Activated gamma-delta T cell (primary cell): ENCODE measurements at places on chromosomes 4 and X.

- no peak for DNase-seq
Measured at GRCh38 chr4:92969650-92970379, 666.0 kb downstream of the GRID2 start.

- DNase-seq, result no peak
Measured at GRCh38 chr4:178070163-178070562, 627.9 kb upstream of the AGA start.

DNA sequence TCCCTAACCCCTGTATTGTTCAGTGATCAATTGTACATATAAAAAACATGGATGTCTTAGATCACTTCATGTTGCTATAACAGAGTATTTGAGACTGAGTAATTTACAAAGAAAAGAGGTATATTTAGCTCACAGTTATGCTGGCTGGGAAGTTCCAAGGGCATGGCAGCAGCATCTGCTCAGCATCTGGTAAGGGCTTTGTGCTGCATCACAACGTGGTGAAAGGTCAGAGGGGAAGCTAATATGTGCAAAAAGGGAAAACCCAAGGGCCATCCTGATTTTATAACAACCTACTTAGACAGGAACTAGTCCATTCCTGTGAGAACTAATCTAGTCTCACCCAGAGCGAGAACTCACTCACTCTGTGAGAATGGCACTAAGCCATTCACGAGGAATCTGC lies 128.2 kb upstream of the OTUD4 start:
- no peak for DNase-seq

GRCh38 chrX:136021160-136021559 lies 35.9 kb downstream of the SLC9A6 start:
- no peak for DNase-seq

GRCh38 chrX:70527610-70528345 lies 83.1 kb downstream of the DLG3 start:
- no peak for DNase-seq

DNA sequence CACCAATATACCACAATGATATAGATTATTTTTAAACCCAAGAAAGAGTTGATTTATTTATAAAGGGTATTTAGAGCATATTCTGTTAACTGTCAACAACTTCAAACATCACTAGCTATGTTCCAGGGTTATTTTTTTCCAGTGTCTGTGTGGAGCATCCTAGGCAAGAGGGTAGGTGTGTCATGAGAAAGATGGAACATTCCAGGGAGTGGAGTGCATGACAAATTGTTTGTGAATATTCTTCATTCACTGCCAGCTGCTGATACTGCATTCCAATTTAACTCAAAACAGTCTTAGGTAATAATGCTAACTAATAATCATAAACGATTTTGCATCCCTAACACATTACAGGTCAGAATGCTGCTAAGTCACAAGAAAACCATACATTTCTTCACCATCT lies 148.7 kb upstream of the RASGEF1B start:
- no peak for DNase-seq

- no peak for DNase-seq
Measured at GRCh38 chr4:118759481-118759880, 74.3 kb downstream of the METTL14 start.

DNA sequence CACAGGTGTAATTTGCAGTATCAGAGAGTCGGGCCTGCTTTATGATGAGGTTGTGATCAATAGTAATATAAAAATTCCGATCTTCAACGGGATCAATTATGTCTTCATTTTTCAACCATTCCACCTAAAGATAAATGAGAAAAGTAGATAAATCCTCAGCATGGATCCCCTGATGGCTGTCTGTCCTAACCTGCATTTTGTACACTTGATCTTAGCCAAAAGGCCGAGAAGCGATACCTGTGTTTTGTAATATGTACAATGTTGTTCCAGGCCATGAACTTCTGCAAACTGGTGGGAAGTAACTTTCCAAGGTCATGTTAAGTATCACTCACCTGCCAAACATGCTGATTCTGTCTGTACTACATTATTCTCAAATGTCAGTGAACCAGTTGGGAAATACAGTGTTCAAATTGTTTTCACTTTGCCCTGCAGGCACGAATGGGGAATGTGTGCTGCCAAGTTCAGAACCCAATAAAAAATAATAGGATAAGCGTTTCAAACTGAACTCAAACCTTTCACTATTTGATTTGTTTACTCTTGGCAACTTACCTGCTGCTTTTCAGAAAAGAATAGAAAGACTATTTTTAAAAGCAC lies 298.1 kb downstream of the UNC5C start:
- DNase-seq, result no peak

DNA sequence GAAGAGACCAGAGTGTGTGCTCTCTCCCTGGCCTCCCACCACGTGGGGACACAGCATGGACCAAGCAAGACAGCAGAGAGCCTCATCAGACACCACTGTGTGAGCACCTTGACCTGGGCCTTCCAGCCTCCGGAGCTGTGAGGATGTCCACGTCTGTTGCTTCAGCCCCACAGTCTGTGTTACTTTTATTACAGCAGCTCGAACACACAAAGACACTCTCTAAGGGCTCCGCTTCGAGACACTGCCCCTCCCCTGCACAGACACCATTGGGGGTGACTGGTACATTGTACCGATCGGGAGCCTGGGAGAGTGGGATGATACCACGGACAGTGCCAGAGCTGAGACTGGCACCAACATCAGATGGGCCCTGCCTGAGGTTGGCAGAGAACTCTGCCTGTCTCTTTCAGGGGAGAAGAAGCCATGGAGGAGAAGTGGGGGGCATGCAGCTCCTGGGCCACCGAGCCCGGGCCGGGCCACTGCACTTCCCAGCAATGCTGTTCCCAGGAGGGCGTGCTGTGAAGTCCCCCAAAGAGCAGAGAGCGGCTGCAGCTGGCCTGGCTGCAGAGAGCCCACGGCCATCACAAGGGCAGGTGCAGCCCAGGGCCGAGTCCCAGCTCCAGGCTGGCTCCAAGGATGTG lies 48.1 kb upstream of the HMX1 start:
- DNase-seq, result no peak

DNA sequence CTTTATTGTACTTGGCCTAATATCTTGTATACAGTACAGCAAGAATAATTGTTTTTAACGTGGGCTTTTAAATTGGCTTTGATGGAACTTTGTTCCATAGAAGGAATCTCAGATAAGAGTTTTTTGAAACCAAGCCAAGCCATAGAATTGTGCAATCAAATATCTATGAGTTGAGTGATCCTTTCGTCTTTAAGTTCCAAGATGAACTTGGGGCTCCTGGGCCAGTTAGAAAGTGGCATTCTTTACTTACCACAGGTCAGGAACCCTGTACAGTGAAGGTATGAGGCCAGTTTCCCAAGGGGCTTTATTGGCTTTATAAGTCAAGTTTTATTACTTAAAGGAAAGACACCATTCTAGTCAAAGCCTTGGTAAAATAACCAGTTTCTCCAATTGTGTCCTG lies 2104.2 kb downstream of the PCDH7 start:
- no peak for DNase-seq

DNA sequence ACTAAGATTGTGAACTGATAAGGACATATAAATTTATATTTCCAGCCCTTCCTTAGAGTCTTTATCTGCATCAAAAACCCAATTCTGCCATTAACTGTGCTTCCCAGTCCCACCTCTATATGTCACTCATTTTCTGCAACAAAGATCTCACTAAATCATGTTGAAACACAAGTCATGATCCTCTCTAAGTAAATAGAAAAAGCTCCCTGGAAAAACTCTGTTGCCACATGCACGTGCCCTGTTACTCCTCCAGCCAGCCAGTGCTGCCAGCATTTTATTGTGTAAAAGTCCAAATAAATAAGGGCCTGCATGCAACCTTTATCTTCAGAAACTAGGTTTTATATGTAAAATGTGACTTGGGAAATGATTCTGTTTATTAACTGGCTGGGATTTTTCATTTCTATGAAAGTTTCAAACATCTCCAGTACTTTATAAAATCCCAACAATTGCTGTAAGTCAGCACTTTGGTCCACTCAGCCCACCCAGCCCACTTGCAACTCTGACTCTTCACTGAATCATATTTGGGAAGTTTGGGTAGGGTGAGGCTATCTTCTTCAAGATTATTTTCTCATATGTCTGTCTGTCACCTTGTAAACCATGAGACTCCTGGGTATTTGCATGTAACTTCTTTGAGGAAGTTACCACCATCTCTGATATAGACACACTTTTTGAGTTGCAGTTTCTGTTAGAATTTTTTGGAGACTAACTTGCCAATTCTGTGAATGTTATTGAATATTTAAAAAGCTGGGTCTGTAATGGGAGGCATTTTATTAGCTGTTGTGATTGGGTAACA lies 40.0 kb upstream of the SMARCA5 start:
- no peak for DNase-seq
